Right renal pelvis (tissue), 4 donors: ENCODE measurements at places on chromosomes 12 and 14. TPM values are rescaled to one million over a fixed set of nuclear protein-coding genes. Genes with fewer than 3 reads are reported as not detected.

BMAL2 gene
- polyA plus RNA-seq, result 5.6 TPM

BDKRB1 gene
- 0.12 TPM for polyA plus RNA-seq

ACSM4 gene
- polyA plus RNA-seq, result not detected

KRT77 gene
- not detected for polyA plus RNA-seq

LIN7A gene
- 26.7 TPM for polyA plus RNA-seq

GRCh38 chr14:30417121-30417520, 141.8 kb upstream of the G2E3 start:
- no peak for DNase-seq

GRCh38 chr14:53493860-53494259, 340.7 kb upstream of the DDHD1 start:
- no peak for DNase-seq

DNA sequence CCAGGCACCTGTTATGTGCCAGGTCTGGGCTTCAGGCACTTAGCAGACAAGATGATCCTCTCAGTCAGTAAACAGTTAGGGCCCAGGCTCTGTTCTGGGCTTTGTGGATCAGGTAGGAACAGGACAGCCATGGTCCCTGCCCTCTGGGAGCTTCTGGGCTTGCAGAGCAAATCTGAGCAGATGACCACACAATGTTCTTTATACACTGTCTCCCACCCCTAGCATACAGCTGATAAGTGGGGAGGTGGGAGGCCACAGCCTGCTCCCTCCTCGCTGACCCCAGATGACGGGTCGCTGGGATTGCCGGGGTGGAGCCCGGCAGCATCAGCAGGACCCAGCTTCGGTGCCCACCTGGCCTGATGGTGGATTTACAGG, 53.1 kb upstream of the RIN3 start:
- no peak for DNase-seq

GRCh38 chr12:54036620-54037359, 3.9 kb downstream of the HOXC5 start:
- no peak for DNase-seq

GRCh38 chr12:104963757-104964156, 5.7 kb upstream of the SLC41A2 start:
- DNase-seq, result no peak

DNA sequence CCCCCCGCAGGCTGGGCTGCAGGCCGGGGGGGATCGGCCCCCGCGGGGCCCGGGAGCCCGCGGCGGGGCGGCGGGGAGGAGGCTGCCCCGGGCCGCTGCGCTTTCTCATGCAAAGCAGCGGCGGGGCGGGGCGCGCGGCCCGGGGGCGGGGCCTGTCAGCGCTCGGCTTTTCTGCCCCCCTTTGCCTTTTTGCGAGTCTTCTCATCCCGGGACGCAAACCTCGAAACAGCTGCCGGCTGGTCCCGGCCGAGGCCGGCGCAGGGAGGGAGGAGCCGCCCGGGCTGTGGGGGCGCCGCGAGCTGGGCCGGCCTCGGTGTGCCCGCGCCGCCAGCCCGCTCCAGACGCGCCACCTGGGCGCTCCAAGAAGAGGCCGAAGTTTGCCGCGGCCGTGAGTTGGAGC, at the start of gene FZD10:
FZD10 (plus strand) TSS at position 198 of the 400 bp plus-strand sequence. CDS start 479 bp downstream, outside the sequence.
- no peak for DNase-seq

GRCh38 chr14:60506985-60507829, 1.7 kb upstream of the SIX6 start:
- DNase-seq, result no peak

- DNase-seq, result no peak
These were observed 10.4 kb downstream of the NCOR2 start for GRCh38 chr12:124556896-124557501.
